Left lung (tissue), 14 donors: ENCODE measurements at places on chromosomes 4 and X. TPM values are rescaled to one million over a fixed set of nuclear protein-coding genes. Genes with fewer than 3 reads are reported as not detected.

SPIN2A gene
- 0.60 TPM for total RNA-seq

SLC10A4 gene
- 0.73 TPM for total RNA-seq

ASB5 gene
- not detected for total RNA-seq

ING2 gene
- total RNA-seq: 9.3 TPM

SYTL5 gene
- 0.65 TPM for total RNA-seq

SMIM10 gene
- 3.0 TPM for total RNA-seq

SERPINA7 gene
- not detected for total RNA-seq

MMGT1 gene
- 30.5 TPM for total RNA-seq

PGAM4 gene
- total RNA-seq: not detected

SHOX gene
- total RNA-seq: not detected

PNCK gene
- 1.1 TPM for total RNA-seq

TRO gene
- 4.2 TPM for total RNA-seq

SOWAHD gene
- 4.2 TPM for total RNA-seq

PSAPL1 gene
- total RNA-seq: 0.08 TPM

VCX2 gene
- not detected for total RNA-seq

NXF3 gene
- total RNA-seq: 3.3 TPM

NSDHL gene
- 42.5 TPM for total RNA-seq

ADAMTS3 gene
- 3.1 TPM for total RNA-seq

SMIM14 gene
- total RNA-seq: 55.4 TPM

RPA4 gene
- 1.2 TPM for total RNA-seq

TMPRSS11B gene
- total RNA-seq: not detected

NRK gene
- 1.1 TPM for total RNA-seq

PRSS12 gene
- total RNA-seq: 4.0 TPM

CACNA1F gene
- total RNA-seq: 0.21 TPM

CCDC149 gene
- total RNA-seq: 21.8 TPM

FAM200B gene
- 27.6 TPM for total RNA-seq

F11 gene
- 4.6 TPM for total RNA-seq

SLC2A9 gene
- 10.6 TPM for total RNA-seq

IL2RG gene
- 36.0 TPM for total RNA-seq

FBXL5 gene
- total RNA-seq: 95.3 TPM

ABLIM2 gene
- 10.2 TPM for total RNA-seq

MAGEB10 gene
- not detected for total RNA-seq

ADGRG2 gene
- total RNA-seq: 2.4 TPM

SMARCA1 gene
- 46.9 TPM for total RNA-seq

BTK gene
- 26.6 TPM for total RNA-seq

PAGE4 gene
- total RNA-seq: not detected

STOX2 gene
- 12.4 TPM for total RNA-seq

ZCCHC18 gene
- 0.42 TPM for total RNA-seq

CT45A10 gene
- total RNA-seq: not detected

KLKB1 gene
- total RNA-seq: 0.15 TPM
